ENCODE measurements at places on chromosomes 7 and 10. TPM values are rescaled to one million over a fixed set of nuclear protein-coding genes. Genes with fewer than 3 reads are reported as not detected.

- H3K27me3 ChIP-seq: no peaks in the 10 kb centered on the region
- H3K36me3 ChIP-seq: no peaks in the 10 kb centered on the region
- no peak overlapping the region for H3K27ac ChIP-seq
- H3K4me3 ChIP-seq: no peak overlapping the region
- no peaks in the 10 kb centered on the region for H3K4me1 ChIP-seq
These were observed 345.0 kb downstream of the SEMA3D start for GRCh38 chr7:84841809-84842208.

- no peak overlapping the region for H3K27ac ChIP-seq
- no peaks in the 10 kb centered on the region for H3K27me3 ChIP-seq
- H3K4me1 ChIP-seq: no peaks in the 10 kb centered on the region
- no peak overlapping the region for H3K4me3 ChIP-seq
- DNase-seq: no peak
These were observed 48.0 kb upstream of the KIF5B start for GRCh38 chr10:32104181-32104580.

DNA sequence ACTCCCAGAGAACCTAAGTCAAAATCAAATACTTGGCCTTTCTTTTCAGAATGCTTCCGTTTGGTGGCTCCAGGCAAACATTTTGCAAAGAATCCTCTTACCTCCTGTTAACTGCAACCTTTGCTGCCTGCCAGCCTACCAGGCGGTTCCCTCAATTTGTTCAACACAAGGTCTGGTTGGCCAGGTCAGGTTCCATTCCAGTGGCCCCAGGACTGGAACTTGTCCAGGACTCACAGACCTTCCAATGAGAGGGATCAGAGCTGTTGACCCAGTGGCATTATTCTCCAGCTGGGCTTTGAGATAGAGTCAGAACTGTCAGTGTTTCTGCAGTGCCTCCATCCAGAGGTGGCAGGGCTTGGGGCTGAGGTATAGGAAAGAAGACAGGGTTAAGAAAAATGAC lies 137.0 kb downstream of the NEUROD6 start:
- no peaks in the 10 kb centered on the region for H3K4me1 ChIP-seq
- H3K27me3 ChIP-seq: no peaks in the 10 kb centered on the region

DNA sequence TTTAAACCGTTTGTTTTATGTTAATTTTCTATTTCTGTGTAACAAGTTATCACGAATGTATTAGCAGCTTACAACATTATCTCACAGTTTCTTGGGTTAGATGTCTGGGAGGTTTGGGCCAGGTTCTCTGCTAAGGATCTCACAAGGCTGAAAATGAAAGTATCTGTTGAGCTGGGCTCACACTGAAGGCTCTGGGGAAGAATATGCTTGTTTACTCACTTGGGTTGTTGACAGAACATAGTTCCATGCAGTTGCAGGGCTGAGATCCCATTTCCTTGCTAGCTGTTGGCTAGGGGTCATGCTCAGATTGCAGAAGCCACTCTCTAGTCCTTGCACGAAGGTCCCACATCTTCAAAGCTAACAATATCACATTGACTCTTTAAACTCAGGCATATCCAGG lies 266.6 kb upstream of the GNAI1 start:
- H3K27ac ChIP-seq: no peak overlapping the region
- no peak overlapping the region for H3K4me3 ChIP-seq
- DNase-seq: no peak
- H3K4me1 ChIP-seq: no peaks in the 10 kb centered on the region
- no peaks in the 10 kb centered on the region for H3K27me3 ChIP-seq

DNA sequence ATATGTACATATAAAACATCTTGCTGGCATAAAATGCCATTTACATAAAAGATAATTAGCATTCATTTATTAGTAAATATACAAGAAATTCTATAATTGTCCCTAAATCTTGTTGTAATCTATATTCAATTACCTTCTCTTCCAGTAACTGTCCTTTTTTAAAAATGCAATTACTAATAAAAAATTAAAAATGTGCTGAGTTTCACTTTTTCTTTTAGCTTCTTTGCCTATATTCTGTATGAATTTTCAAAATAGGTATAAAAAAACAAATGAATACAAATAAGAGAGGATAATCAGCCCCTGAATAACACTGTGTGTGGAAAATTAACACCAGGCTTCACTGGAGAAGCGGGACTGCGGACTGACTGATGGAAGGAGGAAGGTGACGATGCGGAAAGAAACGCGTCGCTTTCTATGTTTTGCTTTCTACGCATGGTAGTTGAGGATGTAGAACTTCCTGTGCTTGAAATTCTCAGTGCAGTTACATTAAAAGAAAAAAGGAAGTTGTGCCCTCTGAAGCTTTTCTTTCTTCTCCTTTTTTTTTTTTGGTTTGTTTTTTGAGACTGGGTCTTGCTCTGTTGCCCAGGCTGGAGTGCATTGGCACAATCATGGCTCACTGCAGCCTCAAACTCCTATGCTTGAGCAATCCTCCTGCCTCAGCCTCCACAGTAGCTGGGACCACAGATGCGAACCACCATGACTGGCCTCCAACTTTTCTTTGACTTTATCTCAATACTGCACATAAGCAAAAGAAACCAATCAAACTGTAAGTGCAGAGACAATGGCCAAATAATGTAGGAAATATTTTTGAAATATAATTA lies 7.4 kb upstream of the ZMYND11 start:
- peaks cover 6% of the 10 kb centered on the region for H3K4me1 ChIP-seq
- no peaks in the 10 kb centered on the region for H3K27me3 ChIP-seq
- no peaks in the 10 kb centered on the region for H3K36me3 ChIP-seq
- H3K4me3 ChIP-seq: no peak overlapping the region
- no peak for DNase-seq

DNA sequence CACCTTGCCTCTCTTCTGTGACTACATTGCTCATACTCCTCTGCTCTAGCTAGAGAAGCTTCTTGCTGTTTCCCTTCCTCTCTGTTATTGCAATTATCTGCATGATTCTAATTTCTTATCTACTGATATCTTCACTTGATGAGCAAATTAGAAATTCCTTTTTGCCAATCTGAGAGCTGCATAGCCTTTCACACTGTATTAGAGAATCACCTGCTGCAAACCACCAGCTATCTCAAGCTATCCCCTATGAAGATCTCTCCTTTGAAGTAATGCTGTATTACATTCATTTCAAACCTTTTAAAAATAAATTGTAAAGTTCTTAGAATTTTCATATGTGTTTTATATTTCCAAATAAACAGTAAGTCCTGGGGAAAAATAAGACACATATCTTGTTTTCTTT lies 89.0 kb upstream of the ZNF804B start:
- no peaks in the 10 kb centered on the region for H3K4me1 ChIP-seq
- DNase-seq: no peak
- no peak overlapping the region for H3K4me3 ChIP-seq
- H3K36me3 ChIP-seq: no peaks in the 10 kb centered on the region

DNA sequence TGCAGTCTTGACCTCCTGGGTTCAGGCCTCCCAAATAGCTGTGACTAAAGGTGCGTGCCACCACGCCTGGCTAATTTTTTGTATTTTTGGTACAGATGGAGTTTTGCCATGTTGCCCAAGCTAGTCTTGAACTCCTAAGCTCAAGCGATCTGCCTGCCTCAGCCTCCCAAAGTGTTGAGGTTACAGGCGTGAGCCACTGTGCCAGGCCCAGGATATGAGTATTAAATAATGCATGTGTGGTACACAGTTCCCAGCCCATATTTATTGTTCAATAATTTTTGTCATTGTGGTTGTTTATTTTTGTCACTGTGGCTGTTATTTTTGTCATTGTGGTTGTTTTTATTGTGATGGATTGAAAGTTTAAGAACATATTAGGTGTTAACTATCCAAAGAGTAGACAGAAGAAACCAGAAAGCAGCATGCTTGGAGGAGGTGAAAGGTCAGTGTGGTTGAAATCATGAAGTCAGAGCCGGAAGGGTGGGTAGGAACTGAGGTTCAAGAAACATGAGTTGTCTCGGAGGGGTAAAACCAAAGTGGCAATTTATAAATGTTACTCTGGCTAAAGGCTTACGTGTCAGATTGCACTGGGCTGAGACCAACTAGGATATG lies 45.0 kb downstream of the MRC1 start:
- H3K4me1 ChIP-seq: no peaks in the 10 kb centered on the region
- no peaks in the 10 kb centered on the region for H3K27me3 ChIP-seq
- H3K36me3 ChIP-seq: no peaks in the 10 kb centered on the region
- H3K4me3 ChIP-seq: no peak overlapping the region
- DNase-seq: no peak
- H3K27ac ChIP-seq: no peak overlapping the region

GRCh38 chr7:135334830-135335543 lies 101.3 kb downstream of the STRA8 start:
- no peaks in the 10 kb centered on the region for H3K36me3 ChIP-seq
- no peak overlapping the region for H3K4me3 ChIP-seq
- H3K27ac ChIP-seq: no peak overlapping the region

GRCh38 chr7:106166651-106167342 lies 54.7 kb upstream of the SYPL1 start:
- no peak for DNase-seq
- H3K4me1 ChIP-seq: peaks cover 12% of the 10 kb centered on the region
- no peaks in the 10 kb centered on the region for H3K36me3 ChIP-seq
- H3K4me3 ChIP-seq: no peak overlapping the region
- no peaks in the 10 kb centered on the region for H3K27me3 ChIP-seq

DNA sequence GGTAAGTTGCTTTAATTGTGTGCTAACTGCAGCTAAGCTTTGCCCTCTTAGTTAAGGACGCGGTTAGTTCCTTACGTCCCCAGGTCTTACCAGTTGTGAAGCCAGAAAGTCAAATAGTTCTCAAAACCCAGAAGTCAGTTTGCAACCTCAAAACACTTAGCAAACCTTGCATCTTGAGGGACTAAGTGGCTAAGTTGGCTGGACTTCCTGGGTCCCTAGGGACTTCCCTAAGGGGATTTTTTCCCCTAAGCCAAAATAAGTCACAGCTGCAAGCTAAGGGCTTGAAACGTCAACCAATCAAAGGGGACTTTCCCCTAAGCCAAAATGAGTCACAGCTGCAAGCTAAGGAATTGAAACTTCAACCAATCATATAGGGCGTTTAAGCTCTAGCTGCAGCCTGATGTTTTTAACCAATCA lies 36.2 kb upstream of the HECW1 start:
- H3K27me3 ChIP-seq: no peaks in the 10 kb centered on the region
- no peaks in the 10 kb centered on the region for H3K36me3 ChIP-seq
- no peak for DNase-seq
- H3K4me3 ChIP-seq: no peak overlapping the region
- no peaks in the 10 kb centered on the region for H3K4me1 ChIP-seq

DNA sequence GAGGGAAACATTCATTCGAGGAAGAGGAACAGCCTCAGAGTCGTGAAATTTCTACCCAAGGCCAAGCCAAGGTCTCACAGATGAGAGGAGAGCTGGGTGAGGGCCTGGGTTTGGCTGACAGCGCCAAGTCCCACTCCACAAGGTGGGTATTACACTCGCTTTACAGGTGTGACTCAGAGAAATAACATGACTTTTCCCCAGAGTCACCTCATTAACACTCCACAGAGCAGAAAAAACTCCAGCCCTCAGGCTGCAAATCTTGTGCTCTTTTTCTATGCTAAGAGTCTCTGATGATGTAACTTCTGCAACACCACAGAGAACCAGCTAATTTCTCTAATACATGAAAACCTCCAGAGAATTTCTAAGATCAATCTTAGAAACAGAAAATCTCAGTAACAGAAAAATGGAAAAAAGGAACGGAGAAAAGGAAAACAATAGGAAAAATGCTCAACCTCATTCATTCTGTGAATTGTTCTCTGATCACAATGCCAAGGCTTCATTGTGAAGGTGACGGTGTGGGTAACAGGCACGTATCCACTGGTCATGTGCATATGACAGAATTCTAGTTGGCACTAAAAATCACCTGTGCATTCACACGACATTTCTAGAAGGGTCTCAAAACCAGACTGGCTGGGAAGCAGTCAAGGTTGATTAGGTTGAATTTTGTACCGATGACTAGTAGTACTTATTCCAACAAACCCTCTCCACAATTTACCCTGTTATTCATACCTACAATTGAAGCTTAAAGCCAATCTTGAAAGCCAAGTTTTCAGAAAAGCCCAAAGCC lies 20.3 kb downstream of the YWHAG start:
- no peak overlapping the region for H3K4me3 ChIP-seq
- peaks cover 83% of the 10 kb centered on the region for H3K4me1 ChIP-seq
- H3K27me3 ChIP-seq: no peaks in the 10 kb centered on the region
- peaks cover 16% of the 10 kb centered on the region for H3K36me3 ChIP-seq

DNA sequence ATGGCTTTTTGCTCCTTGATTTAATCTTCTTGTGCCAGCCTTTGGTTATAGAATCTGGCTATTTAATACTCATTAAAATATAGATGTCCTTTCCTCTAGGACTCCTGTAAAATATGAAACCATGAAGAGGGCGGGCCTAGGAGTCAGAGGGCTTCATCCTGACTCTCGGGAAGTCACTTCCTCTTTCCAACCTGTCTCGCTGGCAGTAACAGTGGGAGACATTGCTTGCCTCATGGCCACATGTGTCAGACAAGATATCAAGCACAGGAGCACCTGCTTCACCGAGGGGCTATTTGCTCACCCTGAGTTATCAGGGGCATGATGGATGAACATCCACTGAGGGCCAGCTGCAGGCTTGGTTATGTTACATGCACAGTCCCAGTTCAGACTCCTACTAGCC lies 31.0 kb downstream of the SLIT1 start:
- H3K27ac ChIP-seq: no peak overlapping the region
- H3K4me1 ChIP-seq: no peaks in the 10 kb centered on the region
- H3K4me3 ChIP-seq: no peak overlapping the region

DNA sequence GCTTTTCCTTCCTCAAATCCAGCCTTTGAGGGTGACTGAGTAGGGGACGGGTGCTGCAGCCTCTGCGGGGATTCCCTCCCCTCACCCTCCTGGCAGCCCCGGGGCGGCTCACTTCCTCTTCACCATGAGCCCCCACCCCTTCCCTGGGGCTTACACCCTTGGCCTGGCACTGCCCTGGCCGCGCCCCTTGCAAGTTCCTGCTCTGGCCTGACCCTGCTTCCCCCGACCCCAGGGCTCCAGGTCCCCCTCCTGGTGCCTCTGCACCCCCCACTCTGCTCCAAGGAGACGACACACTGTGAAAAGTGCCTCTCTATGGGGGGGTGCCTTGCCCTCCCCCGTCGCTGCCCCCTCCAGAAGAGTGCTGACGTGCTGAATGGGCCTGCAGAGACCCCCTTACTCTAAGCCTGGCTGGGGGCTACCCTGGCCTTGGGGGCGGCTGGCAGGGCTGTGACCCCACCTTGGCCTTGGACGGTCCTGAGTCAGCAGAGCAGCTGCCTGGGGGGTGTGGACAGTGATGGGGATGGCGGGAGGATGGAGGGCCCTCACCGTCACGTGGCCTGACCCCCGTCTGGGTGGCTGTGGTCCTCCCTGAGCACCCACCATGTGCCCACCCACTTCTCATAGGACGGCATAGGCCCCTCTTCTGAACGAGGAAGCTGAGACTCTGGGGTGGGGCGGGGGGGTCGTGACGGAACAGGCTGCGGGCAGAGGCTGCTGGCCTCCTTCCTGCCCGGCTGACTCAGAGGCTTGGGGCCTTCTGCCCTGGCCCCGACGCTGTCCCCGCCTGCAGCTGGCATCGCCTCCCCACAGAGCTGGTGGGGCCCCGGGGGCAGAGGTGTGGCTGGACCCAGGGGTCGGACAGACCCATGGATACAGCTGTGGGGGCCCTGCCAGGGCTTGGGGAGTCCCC lies 9.8 kb downstream of the LFNG start:
- DNase-seq: no peak
- H3K36me3 ChIP-seq: peaks cover 12% of the 10 kb centered on the region
- peaks cover 66% of the 10 kb centered on the region for H3K4me1 ChIP-seq
- no peaks in the 10 kb centered on the region for H3K27me3 ChIP-seq

The UCN3 gene
- total RNA-seq: not detected

The EFCAB10 gene
- total RNA-seq: not detected

The EVX1 gene
- total RNA-seq: not detected

The TRIM56 gene
- total RNA-seq: 15.2 TPM

The OR6V1 gene
- not detected for total RNA-seq

The CYP3A5 gene
- 1.2 TPM for total RNA-seq

The HOXA4 gene
- total RNA-seq: 1.2 TPM

The SHOC2 gene
- 48.9 TPM for total RNA-seq

The CCL24 gene
- total RNA-seq: not detected

The OR2A12 gene
- total RNA-seq: not detected

All from right atrium auricular region (tissue), 2 donors.